ENCODE measurements at places on chromosomes 5 and 9.
A peak's percentile ranks its signal among the peaks of the same experiment; 100 is the strongest.

GRCh38 chr9:134099123-134099761 is 31.4 kb upstream of the BRD3 start:
- peak; percentile 26 for DNase-seq

DNA sequence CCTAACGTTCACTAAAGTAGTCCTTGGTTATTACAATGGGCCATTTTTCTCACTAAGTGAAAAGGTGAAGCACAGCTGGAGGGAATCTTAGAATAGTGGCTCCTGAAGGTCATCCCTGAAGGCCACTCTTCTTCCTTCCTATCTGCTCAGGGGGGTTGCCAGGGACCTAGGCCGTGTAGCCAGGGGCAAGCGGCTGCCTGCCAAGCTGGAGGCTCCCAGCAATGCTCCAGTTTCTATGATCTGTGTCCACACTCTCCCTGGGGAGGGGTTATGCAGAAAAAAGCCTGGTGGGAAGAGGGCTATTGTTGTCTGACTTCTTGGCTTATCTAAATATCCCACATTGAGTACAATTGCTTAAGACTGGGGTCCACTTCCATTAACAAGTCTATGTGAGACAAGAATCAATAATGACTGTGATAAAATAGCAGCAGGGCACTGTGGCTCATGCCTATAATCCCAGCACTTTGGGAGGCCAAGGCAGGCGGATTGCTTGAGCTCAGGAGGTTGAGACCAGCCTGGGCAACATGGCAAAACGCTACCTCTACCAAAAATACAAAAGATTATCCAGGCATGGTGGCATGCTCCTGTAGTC is 3.8 kb downstream of the NMRK1 start:
- DNase-seq = no peak

DNA sequence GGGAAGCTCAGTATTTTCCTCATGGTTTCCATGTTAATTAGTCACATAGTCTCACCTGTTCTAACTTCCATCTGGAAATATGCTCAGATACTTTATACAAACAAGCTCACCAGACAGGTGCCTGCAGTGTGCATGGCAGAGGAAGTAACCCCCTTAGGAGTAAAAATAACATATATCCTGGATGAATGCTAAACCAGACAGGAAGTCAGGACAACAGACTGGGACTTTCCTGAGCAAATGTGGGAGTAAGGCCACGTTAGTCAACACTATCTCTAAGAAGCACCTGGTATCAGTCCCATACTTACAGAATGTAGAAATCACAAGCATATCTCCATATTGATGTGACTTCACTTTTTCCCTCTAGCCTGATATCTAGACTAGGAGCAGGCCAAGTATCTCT is 128.4 kb downstream of the SEC61B start:
- DNase-seq = no peak

DNA sequence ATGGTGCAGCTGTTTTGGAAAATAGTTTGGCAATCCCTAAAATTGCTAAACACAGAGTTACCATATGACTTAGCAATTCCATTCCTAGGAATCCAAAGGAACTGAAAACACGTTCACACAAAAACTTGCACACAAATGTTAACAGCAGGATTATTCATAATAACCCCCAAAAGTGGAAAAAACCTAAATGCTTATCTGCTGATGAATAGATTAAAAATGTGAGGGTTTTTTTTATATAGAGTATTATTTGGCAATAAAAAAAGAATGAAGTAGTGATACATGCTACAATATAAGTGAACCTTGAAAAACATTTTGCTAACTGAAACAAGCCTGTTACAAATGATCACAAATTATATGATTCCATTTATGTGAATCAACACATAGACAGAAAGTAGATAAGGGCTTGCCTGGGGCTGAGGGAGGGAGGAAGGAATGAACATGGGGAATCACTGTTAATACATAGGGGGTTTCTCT is 45.1 kb upstream of the TRIO start:
- no peak for DNase-seq

DNA sequence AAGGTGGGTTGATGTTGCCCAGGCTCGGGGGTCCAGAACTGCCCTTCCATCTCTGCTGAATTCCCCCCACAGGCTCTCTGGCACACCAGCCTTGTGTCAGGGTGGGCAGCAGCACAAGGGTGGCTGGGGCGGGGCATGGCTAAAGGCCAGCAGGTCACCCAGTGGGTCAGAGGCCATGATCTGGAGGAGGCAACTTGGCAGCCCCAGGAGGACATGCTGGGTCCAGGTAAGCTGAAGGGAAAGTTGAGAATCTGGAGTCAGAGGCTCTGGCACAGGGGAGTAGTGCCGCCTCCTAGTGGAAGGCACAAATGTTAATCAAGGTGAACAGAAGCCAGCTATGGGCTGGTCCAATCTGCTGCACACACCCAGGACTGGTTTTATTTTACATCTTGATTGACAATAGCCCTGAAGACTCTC is 6.2 kb downstream of the TMEM8B start:
- no peak for DNase-seq

DNA sequence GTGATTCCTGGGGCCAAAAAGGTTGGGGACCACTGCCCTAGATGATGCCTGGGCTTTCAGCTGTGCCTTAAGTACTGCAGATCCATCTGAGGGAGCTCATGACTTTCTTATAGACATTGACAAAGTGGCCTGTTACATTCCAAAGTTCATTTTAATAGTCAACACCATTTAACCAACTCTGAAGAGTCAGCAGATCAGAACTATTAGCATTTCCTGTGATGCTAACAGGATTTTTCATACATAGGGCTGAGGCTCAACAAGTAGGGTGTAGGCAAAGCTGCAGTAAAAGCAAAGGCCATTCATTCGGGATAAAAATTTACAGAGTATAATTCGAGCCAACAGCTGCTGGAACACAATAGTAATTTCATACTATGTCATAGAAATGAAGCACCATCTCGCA is 105.4 kb downstream of the LPAR1 start:
- no peak for DNase-seq

DNA sequence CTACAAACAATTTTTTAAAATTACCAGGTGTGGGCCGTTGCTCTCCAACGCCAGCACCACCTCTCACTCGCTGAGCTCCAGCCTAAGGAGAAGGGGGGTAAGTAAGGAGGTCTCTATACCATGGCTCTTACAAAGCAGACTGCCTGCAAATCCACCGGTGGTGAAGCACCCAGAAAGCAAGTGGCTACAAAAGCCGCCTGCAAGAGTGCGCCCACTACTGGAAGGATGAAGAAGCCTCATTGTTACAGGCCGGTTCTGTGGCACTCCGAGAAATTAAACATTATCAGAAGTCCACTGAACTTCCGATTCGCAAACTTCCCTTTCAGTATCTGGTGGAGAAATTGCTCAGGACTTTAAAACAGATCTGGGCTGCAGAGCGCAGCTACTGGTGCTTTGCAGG is 46.0 kb downstream of the CDO1 start:
- no peak for DNase-seq

DNA sequence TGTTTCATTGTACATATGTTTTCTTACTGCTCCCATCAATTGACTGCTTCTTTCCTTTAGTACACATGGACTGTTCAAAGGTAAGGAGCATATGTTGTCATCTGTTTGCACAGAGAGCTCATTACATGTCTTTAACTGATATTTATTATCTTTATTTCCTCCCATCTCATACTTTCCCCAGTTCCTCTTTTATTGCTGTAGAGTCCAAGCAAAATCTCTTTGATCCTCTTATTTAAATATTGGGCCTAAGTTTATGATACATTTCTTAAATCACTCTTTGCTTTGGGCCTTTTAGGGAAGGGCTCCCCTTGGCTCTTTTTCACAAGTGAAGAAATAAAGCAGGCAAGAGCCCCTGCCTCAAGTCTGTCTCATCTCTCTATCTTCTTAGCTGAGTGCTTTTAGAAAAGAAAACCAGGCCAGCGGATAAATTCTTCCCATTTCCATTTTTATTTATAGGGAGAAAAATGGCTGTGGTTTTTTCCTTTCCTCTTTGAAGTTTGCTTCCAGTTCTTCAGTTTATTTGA is 152.4 kb downstream of the DOCK2 start:
- no peak for DNase-seq

GRCh38 chr5:139982157-139982974 is 60.7 kb downstream of the NRG2 start:
- no peak for DNase-seq

DNA sequence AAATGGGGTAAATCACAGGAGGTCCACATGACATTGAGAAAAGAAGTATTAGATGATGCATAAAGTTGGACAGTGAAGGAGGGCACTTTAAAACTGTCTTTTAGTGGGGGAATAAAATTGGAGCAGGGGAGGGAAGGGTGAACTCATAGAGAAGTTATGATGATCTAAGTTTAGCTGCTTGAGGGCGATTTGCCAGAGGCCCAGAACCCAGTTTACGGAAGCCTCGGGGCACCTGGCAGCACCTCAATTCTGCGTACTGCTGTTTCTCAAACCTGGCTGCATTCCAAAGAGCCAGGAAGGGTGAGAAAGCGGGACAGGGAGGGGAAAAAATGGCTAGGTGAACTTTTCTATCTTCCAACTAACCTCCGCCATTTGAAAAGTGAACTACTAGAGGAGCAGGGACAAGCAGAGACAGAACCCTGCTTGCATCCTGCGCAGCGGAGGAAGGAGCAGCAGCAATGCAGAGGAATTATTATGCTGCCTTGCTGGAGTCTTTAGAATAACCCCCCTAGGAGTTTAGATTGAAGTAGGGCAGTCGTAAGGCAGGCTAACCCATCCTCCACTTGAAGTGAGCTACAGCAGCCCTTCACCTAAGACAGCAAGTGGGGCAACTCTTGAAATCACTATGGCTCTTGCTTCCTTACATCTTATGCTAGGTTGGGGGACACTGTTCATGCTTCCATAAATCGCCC is 316.8 kb downstream of the BRINP1 start:
- no peak for DNase-seq

GRCh38 chr5:67299231-67299735 is 102.7 kb upstream of the CD180 start:
- no peak for DNase-seq

GRCh38 chr5:147522435-147522834 is 12.6 kb upstream of the DPYSL3 start:
- no peak for DNase-seq

GRCh38 chr9:136046554-136046920 is 48.6 kb downstream of the NACC2 start:
- DNase-seq = no peak

GRCh38 chr5:166074582-166075481 is 2216.6 kb upstream of the WWC1 start:
- no peak for DNase-seq

DNA sequence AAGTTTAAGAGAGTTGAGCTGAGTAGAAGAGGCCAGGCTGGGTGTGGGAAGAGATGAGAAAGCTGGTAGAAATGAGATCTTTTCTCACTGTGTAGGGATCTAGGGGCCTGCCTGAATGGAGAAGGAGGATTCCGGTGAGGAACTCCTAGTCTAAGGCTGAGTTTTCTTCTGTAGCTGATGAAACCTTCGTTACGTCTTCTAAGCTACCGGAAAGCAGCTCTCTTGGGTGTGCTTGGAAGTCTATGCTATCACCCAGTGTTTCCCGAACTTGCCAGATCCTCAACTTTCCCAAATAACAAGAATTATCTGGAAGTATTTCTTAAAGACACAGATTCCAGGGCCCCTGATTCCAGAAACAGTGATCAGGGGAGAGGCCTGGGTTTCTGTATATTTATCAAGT is 55.4 kb upstream of the TNFSF15 start:
- no peak for DNase-seq

GRCh38 chr9:35424356-35425352 is 65.3 kb upstream of the RUSC2 start:
- DNase-seq = no peak

- DNase-seq = no peak
Measured at GRCh38 chr9:90457386-90458190, 185.0 kb downstream of the DIRAS2 start.

- no peak for DNase-seq
Measured at GRCh38 chr5:150066901-150067396, 19.4 kb downstream of the CSF1R start.

- no peak for DNase-seq
Measured at GRCh38 chr9:121612511-121612998, 38.9 kb upstream of the DAB2IP start.

GRCh38 chr5:135328128-135328687 is 70.8 kb downstream of the MACROH2A1 start:
- DNase-seq = no peak

GRCh38 chr5:1108023-1108864 is 3.6 kb downstream of the SLC12A7 start:
- no peak for DNase-seq

DNA sequence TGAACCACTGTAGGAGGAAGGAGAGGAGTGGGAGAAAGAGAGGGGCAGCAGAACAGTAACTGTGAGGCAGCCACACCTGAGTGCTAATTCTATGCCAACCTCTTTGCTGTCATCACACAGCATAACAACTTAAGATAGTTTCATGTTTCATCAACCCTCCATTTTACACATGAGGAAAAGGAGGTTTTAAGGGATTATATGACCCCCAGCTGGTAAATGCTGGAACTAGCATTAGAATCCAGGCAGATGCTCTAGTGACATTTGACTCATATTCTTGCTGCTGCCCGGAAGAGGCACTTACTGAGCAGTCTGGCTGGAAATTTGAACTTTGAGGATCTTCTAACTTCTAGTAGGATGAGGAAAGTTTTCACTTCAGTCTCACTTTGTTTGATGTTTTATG is 24.1 kb upstream of the VLDLR start:
- DNase-seq = no peak

- no peak for DNase-seq
Measured at GRCh38 chr5:178290376-178290775, 57.8 kb upstream of the PHYKPL start.

GRCh38 chr5:179533907-179534306 is 16.4 kb upstream of the RUFY1 start:
- DNase-seq = no peak

GRCh38 chr9:114226246-114227055 is 71.1 kb downstream of the COL27A1 start:
- no peak for DNase-seq

DNA sequence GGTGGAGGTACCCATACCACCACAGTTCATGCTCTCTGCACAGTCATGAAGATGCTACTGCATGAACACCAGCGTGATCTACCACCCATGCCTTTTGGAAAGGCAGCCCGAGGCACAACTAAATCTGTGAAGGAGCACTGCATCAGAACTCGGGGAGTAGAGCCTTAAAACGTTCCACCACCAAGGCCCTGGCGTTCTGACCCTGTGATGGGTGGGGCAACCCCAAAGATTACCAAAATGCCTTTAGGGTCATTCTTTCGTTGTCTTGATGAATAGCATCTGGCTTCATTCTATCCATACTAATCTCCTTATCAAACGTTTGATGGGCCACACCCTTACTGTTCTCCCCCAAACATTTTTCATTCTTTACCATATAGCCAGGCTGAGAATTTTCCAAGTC is 97.9 kb downstream of the ADAMTS6 start:
- DNase-seq = no peak

Data from activated CD4-positive, alpha-beta T cell treated with anti-CD3 and anti-CD28 coated beads for 1 hour (primary cell).